ENCODE measurements at places on chromosomes 12 and 14. TPM values are rescaled to one million over a fixed set of nuclear protein-coding genes. Genes with fewer than 3 reads are reported as not detected.

DNA sequence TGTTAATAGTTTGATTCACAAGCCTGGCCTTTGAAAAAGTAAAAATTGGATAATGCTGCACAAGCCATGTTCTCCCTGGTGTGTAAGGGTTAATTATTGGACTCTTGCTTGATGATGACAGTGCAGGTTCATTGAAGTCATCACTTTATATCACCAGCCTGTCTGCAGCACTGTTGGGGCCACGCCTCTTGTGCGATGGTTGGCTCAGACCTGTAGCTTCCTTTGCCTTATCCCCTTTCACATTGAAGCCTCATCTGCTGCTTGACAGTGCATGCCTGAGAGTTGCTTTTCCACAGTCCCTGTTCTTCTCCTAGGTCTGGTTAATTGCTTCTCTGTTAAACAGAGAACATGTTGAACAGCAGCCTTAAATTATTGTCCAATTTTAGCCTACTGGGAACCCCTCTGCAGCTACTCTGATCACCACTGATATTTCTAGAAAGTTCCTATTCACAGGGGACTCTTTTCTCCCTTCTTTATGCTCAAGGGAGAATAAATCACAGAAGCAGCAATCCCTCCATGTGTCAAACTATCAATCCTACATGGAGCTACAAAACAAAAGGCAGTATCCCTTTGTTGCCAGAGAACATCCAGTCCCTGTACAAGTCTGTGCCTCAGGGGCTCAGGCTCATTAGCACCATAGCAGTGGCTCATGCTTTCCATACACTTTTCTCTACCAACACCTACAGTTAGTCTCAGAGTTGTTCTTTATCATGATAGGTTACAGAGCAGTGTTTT, 322.1 kb downstream of the RGS6 start:
- DNase-seq, result no peak

Gene SPSB2
- total RNA-seq, result 4.9 TPM

DNA sequence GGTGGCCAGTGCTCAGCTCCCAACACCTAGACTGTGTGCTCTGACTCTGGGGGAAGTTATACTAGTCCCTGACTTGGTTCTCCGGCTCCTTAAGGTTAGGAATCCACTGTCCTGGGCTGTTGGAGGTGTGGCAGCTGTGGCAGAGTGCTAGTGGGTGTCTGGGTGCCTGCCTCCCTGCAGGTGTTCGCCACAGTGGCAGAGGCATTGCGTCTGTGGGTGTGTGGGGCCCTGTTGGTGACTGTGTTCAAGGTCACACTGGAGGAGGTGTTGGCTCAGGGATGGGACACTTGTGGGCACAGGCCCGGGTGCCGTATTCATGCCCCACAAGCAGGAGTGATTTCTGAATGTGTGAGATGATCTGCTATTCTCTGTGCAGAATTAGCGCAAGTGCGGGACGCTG, 467.4 kb downstream of the TMEM121 start:
- no peak for DNase-seq

GRCh38 chr14:66041582-66041981, 444.6 kb upstream of the CCDC196 start:
- no peak for DNase-seq

- DNase-seq, result peak; percentile 86
Measured at GRCh38 chr14:60723116-60723906, 840 bp downstream of the SIX4 start.

DNA sequence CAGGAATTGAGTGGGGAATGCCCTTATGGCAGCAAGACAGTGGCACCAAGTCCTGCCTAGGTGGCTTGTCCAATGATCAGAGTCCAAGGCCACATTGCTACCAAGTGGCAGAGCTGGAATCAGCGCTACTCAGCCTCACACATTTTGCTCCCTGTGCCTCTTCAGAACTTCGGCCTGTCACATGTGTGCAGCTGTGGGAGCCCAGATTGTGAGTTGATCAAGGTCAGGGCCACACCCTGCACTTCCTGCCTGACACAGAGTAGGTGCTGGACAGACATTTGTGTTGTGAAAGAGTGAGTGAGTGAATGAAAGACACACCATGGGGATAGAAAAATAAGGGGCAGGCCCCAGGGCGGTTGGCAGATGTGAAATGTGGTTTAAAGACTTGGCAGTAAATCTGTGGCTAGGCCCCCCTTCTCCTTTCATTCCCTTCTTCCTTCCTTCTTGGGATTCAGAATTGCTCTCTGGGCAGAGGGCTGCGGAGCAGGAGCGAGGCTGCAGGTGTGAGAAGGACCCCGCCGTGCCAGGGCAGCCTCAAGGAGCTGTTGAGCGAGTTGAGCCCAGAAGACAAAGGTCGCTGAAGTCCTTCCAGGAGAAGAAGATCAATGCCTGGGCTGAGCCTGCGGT, 83.5 kb downstream of the SLC25A47 start:
- peak; percentile 58 for DNase-seq

- no peak for DNase-seq
Measured at GRCh38 chr14:61468063-61468825, 146.9 kb downstream of the PRKCH start.

Gene ADAM20
- total RNA-seq, result 1.1 TPM

Gene CMKLR1
- 53.4 TPM for total RNA-seq

Gene TSFM
- total RNA-seq, result 16.4 TPM

GRCh38 chr12:40942326-40942725, 245.8 kb upstream of the PDZRN4 start:
- no peak for DNase-seq

- DNase-seq, result no peak
Measured at GRCh38 chr14:36316131-36316530, 4.3 kb downstream of the MBIP start.

GRCh38 chr14:30790827-30791226, 83.5 kb upstream of the COCH start:
- DNase-seq, result no peak

GRCh38 chr12:30859226-30859625, 67.3 kb upstream of the TSPAN11 start:
- DNase-seq, result no peak

Gene FLRT2
- total RNA-seq, result 59.6 TPM

Gene TPI1
- total RNA-seq, result 303 TPM

DNA sequence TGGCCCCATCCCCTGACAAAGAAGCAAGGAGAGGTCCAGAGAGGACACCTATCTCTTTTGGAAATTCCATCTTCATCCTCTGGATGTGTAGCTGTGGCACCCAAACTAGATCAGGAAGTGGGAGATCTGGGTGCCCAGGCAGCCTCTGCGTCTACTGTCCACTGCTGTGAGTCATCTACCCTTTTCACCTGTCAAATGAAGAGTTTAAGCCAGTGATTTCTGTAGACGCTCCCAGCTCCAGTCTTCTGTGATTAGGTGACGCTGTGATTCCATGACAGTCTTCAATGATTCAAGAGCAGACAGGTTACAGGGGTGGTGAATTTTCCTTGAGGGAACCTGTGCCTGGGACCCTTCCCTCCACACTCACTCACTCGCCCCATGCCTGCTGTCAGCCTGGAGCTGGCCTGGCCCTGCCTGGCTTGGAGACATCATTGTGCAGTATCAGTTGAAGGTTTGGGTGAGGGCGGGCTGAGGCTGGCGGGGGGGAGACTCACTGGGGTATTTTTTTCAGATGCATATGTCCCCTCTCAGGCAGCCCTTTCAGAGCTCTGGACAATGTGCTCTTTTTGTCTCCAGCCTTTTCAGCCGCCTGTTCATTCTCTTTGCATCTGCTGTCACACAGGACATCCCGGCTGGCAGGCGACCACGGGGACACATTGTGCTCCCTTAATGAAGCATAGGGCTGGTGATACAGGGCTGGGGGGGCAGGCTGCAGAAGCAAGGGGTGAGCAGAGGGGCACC, 56.8 kb upstream of the PARP11 start:
- DNase-seq, result no peak

Gene FIGNL2
- total RNA-seq, result 1.0 TPM

DNA sequence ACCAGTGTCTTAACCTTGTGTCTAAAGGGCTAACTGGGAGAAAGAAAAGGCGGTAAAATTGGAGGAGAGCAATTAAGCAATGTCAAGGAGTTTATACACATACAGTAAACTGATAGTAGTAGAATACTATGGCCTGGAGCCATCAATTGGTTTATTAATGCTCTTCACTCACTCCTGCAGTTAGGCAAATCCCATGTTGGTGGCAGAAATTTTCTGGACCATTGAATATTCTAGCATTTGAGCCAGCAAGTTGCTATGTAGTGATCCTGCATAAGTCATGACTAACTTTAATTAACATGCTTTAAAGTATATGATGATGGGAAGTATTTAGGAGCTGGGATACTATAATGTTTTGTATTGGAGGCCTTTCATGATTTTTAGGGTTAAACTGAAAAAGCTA, 14.3 kb upstream of the DERA start:
- no peak for DNase-seq

DNA sequence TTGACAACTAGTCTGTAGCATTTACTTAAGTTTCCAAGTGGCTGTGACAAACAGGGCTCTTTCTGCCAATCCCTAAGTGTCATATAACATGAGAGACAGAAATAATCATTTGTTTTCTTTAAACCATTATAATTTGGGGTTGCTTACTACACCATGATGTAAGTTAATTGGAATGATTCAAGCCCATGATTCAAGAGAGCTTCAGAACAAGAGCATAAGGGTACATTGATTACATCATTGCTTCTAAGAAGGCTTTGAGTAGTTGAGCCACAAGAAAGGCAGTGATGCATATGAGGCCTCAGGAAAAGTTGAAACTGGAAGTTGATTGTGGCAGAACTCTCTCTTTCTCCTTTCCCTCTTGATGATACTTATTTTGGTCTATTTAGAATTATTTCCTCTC, 444.0 kb downstream of the CCER1 start:
- DNase-seq, result no peak

- DNase-seq, result no peak
Measured at GRCh38 chr12:57342207-57342691, 88.6 kb downstream of the R3HDM2 start.

GRCh38 chr14:49905989-49906388, 13.1 kb downstream of the ARF6 start:
- DNase-seq, result no peak

Gene ANO2
- 9.2 TPM for total RNA-seq

DNA sequence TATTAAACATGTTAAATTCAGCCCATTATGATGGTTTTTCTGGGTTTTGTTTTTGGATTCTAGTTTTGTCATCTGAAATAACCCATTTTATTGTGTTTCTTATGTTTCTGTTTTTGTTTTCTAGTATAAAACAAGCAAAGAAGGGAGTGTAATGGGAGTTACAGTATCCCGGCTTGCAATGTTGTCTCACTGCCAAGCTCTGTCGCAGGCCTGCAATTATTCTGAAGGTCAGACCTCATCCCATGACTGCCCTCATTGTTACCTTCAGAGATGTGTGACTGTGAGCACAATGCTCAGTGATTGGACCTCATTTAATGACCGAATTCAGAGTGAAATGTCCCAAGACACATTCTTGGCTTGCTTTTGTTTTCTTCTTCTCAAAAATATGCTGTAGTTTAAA, 73.0 kb upstream of the ATF1 start:
- DNase-seq, result no peak

- DNase-seq, result no peak
Measured at GRCh38 chr12:45304514-45305178, 88.8 kb downstream of the ANO6 start.

GRCh38 chr14:76872796-76873432, 46.7 kb downstream of the LRRC74A start:
- DNase-seq, result no peak

DNA sequence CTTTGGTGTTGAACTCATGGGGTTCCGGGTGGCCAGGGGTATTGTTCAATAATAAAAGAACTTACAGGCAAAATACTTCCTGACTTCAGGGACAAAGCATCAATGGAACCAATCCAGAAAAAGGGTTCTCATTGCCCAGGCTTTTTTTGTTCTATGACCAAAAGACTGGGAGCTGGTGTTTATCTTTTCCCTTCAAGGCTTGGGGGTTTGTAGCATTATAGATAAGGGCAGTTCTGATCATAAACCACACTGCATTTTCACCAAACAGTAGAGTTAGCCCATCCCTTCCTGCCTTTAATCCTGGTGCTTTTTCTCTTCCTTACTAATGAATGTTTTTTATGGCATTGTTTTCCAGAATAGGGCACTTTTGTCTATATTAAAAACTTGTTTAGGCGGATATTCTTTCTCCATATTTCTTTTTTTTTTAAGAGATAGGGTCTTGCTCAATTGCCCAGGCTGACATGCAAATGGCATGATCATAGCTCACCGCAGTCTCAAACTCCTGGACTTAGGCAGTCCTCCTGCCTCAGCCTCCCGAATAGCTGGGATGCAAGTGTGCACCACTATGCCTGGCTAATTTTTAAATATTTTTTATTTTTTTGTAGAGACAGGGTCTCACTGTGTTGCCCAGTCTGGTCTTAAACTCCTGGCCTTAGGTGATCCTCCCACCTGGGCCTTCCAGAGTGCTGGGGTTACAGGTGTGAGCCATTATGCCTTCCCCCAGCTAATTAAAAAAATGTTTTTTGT, 9.7 kb downstream of the FUT8 start:
- no peak for DNase-seq

DNA sequence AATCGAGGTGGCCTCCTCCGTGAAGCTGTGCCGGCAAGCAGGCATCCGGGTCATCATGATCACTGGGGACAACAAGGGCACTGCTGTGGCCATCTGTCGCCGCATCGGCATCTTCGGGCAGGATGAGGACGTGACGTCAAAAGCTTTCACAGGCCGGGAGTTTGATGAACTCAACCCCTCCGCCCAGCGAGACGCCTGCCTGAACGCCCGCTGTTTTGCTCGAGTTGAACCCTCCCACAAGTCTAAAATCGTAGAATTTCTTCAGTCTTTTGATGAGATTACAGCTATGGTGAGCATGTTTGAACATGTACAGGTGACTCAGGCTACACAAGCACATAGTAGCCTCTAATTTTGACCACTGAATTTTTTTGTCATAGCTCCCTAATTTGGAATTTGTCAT, 59.7 kb downstream of the ATP2A2 start:
- no peak for DNase-seq

DNA sequence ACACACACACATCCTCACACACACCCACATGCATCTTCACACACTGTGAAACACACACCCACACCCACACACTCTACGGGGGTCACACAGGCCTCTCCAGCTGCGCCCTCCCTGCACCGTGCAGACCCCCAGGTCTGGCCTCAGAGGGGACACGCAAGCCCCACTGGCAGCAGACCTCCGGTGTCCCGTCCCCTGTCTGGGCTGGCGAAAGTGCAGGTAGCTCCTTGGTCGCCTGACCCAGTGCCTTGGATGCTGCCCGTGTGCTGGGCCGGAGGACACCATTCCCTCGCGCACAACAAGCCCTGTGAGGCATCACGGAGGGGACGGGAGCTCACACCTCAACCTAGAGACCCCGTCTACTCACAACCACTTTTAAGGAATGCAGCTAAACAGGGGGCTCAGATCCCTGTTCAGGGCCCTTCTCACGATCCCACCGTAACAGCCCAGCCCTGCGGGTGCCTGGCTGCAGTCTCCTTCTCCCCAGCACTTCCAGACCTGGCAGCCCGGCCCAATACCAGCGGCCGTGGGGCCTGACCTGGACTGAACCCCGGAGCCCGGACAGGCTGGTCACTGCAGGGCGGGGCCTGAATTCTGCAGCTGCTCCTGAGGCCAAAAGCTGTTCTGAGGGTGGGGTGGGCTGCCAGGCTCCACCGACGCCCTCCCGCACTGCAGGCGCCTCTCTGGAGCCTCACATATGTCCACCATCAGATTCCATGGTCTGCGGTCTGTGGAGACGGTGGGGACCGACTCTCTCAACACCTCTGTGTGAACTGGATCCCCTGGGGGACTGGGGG, 42.1 kb upstream of the FZD10 start:
- peak; percentile 78 for DNase-seq

- peak; percentile 75 for DNase-seq
Measured at GRCh38 chr14:104844306-104845032, 20.6 kb upstream of the CEP170B start.
